ENCODE measurements at places on chromosomes 2 and 18.

DNA sequence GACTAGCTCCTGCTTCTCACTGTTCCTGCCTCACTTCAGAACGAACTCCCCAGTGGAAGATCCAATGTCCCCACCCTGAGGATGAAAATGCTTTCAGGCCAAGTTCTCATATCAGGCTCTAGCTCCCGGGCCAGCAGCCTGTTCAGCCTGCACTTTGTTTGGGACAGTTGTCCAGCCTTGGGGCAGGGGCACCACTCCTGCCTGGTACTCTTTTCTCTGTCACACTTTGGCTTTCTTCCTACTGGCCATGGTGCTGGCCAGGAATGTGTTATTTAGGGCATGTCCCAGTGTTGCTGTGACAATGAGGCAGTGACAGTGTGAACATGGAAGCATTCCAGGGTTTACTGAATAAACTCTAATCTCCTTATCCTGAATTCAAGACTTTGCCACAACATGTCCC, 154.1 kb downstream of the GALNT14 start:
- no peak for DNase-seq

DNA sequence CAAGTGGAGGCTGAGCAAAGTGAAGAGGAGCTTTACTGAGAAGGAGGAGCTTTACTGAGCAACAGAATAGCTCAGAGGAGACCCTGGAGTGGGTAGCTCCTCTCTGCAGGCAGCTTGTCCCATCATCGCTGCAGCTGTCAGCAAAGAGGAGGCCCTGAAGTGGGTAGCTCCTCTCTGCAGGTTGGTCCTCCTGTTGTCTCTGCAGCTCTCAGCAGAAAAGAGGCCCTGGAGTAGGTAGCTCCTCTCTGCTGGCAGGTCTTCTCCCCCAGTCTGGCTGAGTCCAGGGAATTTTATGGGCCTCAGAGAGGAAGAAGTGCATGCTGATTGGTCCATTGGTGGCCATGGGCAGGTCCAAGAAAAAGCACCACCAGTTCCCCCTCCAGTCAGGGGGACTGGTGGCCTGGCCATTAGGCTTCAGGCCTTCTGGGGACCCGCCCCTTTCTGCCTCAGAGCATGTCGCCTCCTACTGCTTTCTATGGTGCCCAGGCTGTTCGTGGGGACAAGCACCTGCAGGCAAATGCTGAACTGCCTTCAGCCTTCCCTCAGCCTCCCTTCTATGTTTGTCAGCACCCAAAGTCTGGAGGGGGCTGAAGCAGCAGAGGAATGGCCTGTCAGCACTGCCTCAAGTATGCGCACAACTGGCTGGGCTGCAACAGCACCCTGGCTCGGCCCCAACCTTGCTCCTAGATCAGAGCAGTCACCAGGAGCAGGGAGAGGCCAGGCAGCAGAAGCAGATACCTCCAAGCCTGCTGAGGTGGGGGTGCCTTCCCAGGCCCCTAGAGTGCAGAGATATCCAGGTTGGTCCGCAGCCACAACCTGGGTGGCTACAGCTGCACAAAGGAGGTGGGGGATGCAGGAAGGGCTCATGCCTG, 5.9 kb downstream of the ZSCAN30 start:
- DNase-seq, result no peak

DNA sequence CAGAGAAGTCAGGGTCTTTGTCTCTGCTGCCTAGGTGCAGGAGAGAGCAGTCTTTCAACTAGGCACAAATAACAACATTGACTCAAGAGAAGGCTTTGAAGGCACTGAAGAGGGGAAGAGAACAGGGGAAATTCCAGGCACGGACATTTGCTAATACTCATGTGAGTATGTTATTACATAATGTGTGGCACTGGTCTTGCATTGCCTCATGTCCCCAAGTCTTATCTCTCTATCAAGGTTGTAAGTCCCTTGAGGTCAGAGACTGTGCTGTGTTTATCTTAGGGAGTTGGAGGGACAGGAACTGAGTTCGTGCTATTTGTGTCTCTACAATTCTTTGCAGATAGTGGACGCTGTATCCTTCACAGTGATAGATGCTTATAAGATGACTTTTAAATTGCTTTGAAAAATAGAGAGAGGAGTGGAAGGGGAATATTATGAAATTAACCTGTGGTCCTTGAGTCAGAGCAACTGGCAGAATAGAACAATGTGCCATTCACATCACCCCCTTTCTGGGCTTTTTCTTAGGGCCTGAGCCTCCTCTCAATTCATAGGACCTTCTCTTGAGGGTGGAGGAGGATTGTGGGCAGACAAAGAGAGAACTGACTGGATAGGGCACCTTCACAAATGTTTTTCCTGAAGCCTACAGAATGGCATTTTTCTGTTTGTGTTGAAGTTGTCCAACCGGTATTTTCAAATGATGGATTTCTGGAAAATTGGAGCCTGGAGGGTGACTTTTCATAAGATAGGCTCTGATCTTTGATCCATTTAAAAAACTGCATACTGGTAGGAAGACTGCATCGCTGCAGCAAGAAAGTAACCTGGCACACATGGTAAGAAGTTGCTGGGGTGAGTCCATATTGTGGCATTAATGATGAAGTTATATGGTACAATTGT, 96.6 kb upstream of the CXCR4 start:
- no peak for DNase-seq

GRCh38 chr18:35099911-35100310, 58.7 kb downstream of the MAPRE2 start:
- no peak for DNase-seq

DNA sequence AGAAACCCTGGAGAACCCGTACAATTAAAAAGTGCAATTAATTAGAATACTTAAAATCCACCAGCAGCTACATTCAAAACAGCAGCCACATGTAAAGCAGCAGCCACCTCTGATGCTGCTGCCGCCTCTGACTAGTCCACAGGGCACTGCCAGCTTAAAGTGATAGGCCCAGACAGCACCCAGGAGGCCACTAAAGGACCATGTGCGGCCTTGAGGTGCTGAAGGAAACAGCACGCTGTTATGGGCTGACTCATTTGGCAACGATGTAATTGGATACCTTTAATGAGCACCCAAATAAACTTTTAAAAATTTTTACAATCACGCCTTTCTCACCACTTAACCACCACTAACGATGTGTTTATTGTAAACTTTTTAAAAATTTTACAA, 209.3 kb upstream of the NCKAP5 start:
- no peak for DNase-seq

GRCh38 chr2:191362841-191363240, 117.6 kb downstream of the MYO1B start:
- DNase-seq, result no peak

Measured in NCI-H774 (cell line).